Mesothelial cell of epicardium (in vitro differentiated cells): ENCODE measurements at places on chromosomes 5 and 9. TPM values are rescaled to one million over a fixed set of nuclear protein-coding genes. Genes with fewer than 3 reads are reported as not detected.

PCDHGA11 gene
- total RNA-seq, result 5.7 to 6.0 TPM (median 6.0 TPM) in 3 replicates

EFNA5 gene
- total RNA-seq, result 54.0 to 58.0 TPM (median 57.5 TPM) in 3 replicates

NSA2 gene
- total RNA-seq, result 76.9 to 88.5 TPM (median 86.7 TPM) in 3 replicates

F2R gene
- total RNA-seq, result 34.4 to 35.8 TPM (median 34.4 TPM) in 3 replicates

WDR70 gene
- 43.3 to 47.8 TPM (median 47.1 TPM) in 3 replicates for total RNA-seq
